ENCODE measurements at places on chromosomes 1 and 21.

- DNase-seq, result no peak
Measured at GRCh38 chr1:47926461-47926999, 70.7 kb downstream of the TRABD2B start.

- no peak for DNase-seq
Measured at GRCh38 chr1:11622398-11622797, 31.8 kb downstream of the FBXO2 start.

- DNase-seq, result no peak
Measured at GRCh38 chr1:15308621-15309027, 61.6 kb downstream of the FHAD1 start.

DNA sequence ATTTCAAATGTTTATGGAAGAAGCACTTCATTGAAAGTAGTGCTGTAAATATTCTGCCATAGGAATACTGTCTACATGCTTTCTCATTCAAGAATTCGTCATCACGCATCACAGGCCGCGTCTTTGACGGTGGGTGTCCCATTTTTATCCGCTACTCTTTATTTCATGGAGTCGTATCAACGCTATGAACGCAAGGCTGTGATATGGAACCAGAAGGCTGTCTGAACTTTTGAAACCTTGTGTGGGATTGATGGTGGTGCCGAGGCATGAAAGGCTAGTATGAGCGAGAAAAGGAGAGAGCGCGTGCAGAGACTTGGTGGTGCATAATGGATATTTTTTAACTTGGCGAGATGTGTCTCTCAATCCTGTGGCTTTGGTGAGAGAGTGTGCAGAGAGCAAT, 10.7 kb downstream of the TARDBP start:
- no peak for DNase-seq

- DNase-seq, result no peak
Measured at GRCh38 chr1:64549464-64550239, 79.7 kb downstream of the CACHD1 start.

GRCh38 chr1:52057876-52058415, 1.9 kb downstream of the BTF3L4 start:
- DNase-seq, result no peak

- no peak for DNase-seq
Measured at GRCh38 chr1:33684396-33685179, 179.3 kb upstream of the HMGB4 start.

DNA sequence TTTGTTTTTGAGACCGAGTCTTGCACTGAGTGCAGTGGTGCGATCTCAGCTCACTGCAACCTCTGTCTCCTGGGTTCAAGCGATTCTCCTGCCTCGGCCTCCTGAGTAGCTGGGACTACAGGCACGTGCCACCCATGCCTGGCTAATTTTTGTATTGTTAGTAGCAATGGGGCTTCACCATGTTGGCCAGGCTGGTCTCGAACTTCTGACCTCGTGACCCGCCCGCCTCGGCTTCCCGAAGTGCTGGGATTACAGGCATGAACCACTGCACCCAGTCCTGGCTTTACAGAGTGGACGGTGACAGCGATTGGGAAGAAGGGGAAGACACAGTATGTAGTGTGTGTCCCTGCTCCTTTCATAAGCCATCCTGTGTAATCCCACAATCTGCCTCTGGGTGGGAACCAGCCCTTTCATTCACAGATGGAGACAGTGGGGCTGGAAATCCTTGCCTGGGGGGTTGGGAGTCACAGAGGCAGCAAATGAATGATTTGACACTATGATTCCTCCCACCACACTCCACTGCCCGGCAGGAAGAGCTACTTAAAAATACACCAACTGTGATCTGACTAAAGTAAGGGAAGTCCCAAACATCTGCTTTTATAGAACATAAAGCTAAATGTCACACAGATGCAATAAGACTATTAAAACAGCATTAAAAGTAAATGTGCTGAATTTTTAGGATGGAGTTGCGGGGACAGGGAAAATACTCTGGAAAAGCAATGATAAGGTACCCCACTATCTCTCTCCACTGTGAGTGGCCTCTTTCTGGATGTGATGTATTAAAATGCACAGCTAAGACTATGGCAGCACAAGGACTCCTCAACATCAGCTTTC, 4.5 kb downstream of the PARP1 start:
- DNase-seq, result no peak

- no peak for DNase-seq
Measured at GRCh38 chr1:160346463-160346862, 3.3 kb downstream of the NCSTN start.
